ENCODE measurements at places on chromosomes 4 and X. TPM values are rescaled to one million over a fixed set of nuclear protein-coding genes. Genes with fewer than 3 reads are reported as not detected.

ARHGAP24 gene
- total RNA-seq: 24.2 TPM

MAGEB18 gene
- not detected for total RNA-seq

FGFBP2 gene
- not detected for total RNA-seq

DMD gene
- 2.3 TPM for total RNA-seq

DAPP1 gene
- total RNA-seq: not detected

HEPH gene
- 11.6 TPM for total RNA-seq

TEX11 gene
- not detected for total RNA-seq

FABP2 gene
- not detected for total RNA-seq

CENPVL2 gene
- not detected for total RNA-seq

PF4V1 gene
- not detected for total RNA-seq

RS1 gene
- not detected for total RNA-seq

RADX gene
- total RNA-seq: 0.09 TPM
